ENCODE measurements at places on chromosomes 2 and 18.
A peak's percentile ranks its signal among the peaks of the same experiment; 100 is the strongest.

DNA sequence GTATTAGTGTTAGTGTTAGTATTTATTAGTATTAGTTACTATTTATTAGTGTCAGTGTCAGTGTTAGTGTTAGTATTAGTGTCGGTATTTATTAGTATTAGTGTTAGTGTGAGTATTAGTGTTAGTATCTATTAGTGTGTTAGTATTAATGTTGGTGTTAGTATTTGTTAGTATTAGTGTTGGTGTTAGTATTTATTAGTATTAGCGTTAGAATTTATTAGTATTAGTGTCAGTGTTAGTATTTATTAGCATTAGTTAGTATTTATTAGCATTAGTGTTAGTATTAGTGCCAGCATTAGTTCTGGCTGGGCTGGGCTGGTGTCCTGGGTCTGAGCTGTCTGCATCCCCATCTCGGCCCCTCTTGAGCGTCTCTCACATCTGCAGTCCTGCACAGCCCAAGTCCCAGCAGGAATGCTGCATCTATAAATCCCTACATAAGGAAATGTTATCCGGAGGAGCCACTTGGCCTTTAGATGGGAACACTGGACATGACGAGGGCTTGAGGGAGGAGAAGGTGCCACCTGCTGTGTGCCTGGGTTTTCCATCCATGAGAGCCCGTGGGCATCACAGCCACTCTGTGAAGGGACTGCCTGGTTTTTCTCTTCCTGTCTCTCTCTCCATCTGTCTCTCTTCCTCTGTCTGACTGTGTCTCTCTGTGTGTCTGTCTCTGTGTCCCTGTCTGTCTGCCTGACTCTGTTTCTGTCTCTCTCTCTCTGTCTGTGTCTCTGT lies 33.6 kb downstream of the TWIST2 start:
- DNase-seq, result no peak

GRCh38 chr2:120566331-120567035 lies 169.2 kb upstream of the GLI2 start:
- no peak for DNase-seq

DNA sequence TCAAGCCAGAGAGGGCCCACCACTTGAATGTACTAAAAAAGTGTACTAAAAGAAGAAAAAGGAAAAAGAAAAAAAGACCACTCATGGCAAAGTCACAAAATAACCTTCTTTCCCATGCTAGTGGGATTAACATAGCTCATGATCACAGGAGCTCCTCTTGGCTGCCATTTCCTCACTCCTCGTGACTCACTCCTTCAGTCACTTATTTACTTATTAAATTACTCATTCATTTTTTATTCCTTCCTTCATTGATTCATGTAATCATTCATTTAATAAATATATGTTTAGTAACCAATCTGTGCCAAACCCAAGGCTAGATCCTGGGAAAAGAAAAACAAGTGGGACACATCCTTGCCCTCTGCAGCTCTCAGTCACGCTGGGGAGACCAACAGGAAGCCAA lies 300.5 kb downstream of the INSIG2 start:
- DNase-seq, result no peak

GRCh38 chr2:111204706-111205105 lies 84.0 kb downstream of the BCL2L11 start:
- DNase-seq, result no peak

DNA sequence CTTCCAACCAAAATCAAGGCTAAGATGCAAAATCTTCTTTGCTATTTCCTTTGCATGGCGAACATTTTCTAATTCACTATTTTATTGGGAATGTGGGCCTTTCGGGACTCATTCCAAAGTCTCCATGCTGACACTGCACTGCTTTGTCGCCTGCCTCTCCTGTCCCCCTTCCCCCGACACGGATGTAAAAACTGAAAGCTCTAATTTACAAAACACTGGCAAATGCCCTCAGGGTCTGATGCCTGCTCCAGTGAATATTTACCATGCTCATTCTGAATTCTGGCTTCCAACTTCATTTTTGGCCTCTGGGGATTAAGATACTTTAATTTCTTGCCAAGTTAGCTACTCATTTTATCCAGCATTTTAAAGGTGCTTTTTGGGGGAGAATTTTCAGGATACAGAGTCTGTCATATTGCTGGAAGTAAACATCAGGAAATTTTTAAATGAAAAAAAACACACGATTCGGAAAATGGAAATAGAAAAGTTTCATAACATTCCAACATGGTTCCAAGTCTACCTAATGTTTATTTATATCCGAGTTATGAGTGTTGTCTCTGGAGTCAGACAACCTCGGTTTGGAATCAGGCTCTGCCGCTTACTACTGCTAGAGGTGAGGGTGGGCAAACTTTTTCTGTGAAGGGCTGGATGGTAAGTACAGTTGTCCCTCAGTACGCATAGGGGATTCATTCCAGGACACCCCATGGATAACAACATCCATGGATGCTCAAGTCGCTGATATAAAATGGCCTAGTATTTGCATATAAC lies 14.6 kb upstream of the LTBP1 start:
- DNase-seq, result no peak

DNA sequence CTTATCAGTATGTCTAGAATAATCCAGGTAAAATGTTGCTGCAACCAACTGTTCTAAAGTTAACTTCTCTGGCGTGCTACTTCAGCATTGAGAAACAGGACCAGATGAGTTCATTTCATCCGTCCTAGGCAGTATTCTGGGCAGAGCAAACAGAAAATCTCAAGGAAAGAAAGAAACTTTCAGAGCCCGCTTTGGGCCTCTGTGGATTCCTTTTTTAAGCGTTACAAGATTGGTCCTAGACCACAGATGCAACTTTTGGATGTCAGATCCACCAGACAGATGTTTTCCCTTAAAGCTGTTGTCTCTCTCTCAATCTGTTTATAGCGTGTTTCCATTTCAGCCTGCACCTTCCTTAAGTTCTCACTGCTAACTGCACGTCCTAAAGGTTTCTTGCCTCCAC lies 75.0 kb downstream of the BCL2 start:
- no peak for DNase-seq

- DNase-seq, result no peak
Measured at GRCh38 chr2:228722311-228722710, 540.8 kb upstream of the SPHKAP start.

GRCh38 chr2:207138627-207139297 lies 27.0 kb downstream of the KLF7 start:
- no peak for DNase-seq

GRCh38 chr2:121071034-121071504 lies 213.9 kb downstream of the TFCP2L1 start:
- DNase-seq, result no peak

GRCh38 chr2:218582076-218582475 lies 13.4 kb downstream of the CNOT9 start:
- DNase-seq, result no peak

DNA sequence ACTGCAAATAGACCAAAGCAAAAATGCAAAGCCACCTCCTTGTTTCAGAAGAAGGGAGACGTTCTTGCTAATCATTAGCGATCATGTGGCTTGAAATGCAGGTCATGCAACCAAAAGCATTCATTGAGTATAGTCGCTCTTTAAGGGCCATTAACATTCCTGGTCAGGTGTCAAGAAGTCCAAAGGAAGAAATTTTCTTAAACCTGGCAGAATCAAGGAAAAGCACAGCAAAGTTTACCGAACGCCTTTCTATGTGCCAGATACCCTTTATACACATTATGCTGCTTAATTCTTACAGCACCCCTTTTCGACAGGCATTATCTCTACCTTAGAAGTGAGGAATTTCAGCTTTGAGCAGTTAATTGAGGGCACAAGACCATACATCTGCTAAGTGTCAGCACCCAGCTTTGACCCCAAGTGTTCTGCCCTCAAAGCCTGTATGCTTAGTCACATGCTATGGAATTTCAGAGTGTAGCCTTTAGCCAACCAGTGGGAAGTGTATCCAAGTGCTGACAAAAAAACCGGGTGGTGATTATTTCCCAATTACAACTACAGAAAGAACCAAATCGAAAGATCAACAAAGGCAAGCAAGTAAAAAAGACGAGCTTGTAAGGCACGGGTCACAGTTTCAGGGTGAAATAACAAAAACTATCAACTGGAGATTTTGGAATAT lies 70.8 kb downstream of the EPHA4 start:
- DNase-seq, result no peak

GRCh38 chr2:239225371-239225851 lies 175.4 kb downstream of the HDAC4 start:
- no peak for DNase-seq

- peak; percentile 89 for DNase-seq
Measured at GRCh38 chr18:59900222-59901128, 679 bp downstream of the PMAIP1 start.

- no peak for DNase-seq
Measured at GRCh38 chr18:13318731-13319501, 100.4 kb downstream of the LDLRAD4 start.

DNA sequence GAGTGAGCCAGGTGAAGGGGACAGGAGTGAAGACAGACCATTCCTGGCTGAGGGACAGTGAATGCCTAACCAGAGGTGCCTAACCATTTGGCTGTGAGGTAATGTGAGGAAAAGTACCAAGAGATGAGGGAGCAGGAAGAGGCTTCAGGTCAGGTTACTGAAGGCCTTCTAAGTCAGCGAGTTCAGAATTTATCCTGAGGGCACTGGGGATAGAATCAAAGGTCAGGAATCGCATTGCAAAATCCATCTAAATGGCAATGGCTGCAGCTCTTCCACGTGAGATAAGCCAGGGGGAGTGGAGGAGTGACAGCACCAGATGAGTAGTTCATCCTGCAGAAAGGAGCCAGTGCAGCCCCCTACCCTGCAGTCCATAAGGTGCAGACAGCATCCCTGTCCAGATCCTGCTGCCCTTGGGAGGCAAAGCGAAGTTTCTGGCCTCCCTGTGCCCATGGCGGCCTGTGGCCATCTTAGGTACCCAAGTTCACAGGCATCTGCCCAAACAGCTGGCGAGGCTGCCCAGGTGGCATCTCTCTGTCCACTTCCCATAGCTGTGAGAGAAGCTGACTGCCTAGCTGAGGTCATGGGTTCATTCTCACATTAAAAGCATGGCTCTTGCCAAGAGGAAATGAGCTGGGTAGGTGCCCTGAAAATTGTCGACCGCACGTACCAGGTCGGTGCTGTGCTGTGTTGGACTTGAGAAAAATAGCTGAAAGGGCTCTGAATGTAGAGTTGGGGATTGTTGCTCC lies 49.5 kb downstream of the CYP27C1 start:
- no peak for DNase-seq

- DNase-seq, result peak; percentile 61
Measured at GRCh38 chr2:196195302-196195701, 23.9 kb upstream of the STK17B start.

- DNase-seq, result no peak
Measured at GRCh38 chr2:162430323-162430722, 86.4 kb downstream of the GCA start.

DNA sequence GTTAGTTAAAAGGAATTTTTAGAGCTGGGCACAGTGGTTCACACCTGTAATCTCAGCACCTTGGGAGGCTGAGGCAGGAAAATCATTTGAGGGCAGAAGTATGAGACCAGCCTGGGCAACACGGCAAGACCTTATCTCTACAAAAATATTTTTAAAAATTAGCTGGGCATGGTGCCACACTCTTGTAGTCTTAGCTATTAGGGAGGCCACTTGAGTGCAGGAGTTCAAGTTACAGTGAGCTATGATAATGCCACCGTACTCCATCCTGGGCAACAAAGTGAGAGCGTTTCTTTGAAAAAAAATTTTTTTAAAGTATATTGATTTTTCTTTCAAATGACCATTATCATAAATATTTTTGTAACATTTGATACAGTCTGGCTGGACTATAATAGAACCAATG lies 93.6 kb upstream of the FAM117B start:
- DNase-seq, result no peak

GRCh38 chr2:36556842-36557241 lies 41.1 kb downstream of the FEZ2 start:
- DNase-seq, result no peak

GRCh38 chr2:71498261-71498701 lies 44.9 kb downstream of the DYSF start:
- no peak for DNase-seq

DNA sequence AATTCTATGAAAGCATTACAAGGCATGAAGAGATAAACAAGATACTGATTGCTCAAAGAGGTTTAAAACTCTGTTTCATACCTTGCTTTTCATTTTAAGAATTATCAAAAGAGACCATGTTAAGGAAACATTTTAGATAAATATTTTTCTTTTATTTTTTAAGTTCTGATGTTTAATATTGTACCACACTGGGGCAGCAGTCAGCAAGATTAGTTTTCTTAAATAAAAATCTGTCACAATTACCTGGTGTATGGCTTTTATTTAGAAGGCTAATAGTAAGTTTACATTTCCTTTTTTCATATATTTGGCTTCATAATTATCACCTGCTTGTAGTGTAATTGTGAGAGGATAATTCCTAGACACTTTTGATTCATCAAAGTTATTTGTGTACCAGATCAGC lies 46.4 kb downstream of the ZNF804A start:
- DNase-seq, result no peak

DNA sequence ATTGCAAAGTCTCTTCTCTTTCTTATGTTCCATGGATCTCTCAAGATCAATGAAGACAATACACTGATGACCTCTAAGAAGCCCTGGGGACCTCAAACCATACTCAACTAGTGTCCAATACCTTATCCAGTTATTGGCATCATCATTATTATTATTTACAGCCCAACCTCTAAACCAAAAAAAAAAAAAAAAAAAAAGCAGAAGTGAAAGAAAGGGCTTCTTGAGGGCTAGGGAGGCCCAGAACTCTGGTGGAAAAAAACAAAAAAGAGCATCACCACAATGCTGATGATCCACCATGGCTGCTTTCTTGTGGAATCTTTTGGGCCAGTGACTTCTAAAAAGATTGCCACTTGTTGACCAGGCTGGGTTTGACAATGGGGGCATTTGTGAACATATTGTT lies 324.9 kb downstream of the LPIN1 start:
- DNase-seq, result no peak

- no peak for DNase-seq
Measured at GRCh38 chr2:166115589-166115988, 12.2 kb downstream of the SCN1A start.

- no peak for DNase-seq
Measured at GRCh38 chr2:103809941-103810441, 1043.9 kb upstream of the POU3F3 start.

GRCh38 chr2:26970928-26971627 lies 641 bp downstream of the MAPRE3 start:
- DNase-seq, result no peak

DNA sequence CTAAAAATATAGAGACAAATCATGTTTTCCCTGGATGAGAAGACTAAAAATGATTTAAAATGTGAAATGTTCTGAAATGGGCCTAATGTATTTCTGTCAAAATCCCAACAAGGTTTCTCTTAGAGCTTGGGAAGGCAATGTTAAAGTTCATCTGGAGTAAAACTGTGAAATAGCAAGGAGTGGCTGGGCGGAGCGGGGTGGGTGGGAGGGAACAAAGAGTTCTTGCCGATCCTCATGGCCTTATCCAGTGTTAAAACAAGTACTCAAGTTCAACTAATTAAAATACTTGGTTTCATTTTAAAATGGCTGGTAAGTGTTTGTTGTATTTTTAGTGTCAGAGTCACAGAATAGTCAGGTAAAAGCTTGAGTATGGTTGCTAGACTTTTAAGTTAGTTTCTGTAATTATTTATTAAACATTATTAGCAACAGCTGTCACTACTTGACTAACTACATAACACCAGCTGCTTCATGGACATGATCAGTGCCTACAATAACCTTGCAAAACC lies 87.3 kb downstream of the RTN4 start:
- DNase-seq, result no peak
